Fibroblast of skin of right biceps (primary cell): ENCODE measurements at places on chromosomes 7 and 10.

- DNase-seq: no peak
Measured at GRCh38 chr10:118358327-118358726, 16.2 kb upstream of the FAM204A start.

DNA sequence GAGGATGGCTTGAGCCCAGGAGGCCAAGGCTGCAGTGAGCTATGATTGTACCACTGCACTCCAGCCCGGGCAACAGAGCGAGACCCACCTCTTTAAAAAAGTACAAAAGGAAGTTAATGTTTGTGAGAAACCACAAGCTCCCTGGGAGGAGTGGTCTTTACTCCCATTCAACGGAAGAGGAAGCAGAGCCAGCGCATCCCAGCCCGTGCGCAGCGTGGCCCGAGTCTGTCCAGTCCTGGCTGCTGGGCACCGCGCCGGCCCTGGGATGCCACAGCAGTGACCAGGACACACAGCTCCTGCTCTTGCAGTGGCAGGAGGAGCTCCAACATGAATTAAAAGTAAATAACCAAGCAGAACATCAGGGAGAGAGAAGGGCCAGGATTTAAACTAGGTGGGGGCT is 68.4 kb downstream of the ELFN1 start:
- no peak for DNase-seq

- no peak for DNase-seq
Measured at GRCh38 chr7:159092701-159093121, 52.0 kb downstream of the VIPR2 start.

- no peak for DNase-seq
Measured at GRCh38 chr10:9986786-9987185, 1030.9 kb upstream of the CELF2 start.

GRCh38 chr10:124560377-124561105 is 98.9 kb downstream of the LHPP start:
- DNase-seq: peak; percentile 33

DNA sequence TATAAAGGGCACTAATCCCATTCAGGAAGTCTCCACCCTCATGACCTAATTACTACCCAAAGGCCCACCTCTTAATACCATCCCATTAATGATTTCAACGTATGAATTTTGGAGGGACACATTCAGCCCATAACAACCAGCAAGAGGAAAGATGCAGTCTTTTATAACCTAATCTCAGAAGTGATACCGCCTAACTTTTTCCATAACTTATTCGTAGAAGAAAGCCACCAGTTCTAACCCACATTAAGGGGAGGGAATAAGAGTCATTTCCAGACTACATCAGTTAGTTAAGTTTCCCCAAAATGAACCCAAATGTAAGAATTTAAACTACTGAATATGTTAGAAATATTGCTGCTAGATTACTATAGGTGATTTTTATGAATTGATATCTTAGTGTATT is 32.1 kb upstream of the LHFPL3 start:
- no peak for DNase-seq

DNA sequence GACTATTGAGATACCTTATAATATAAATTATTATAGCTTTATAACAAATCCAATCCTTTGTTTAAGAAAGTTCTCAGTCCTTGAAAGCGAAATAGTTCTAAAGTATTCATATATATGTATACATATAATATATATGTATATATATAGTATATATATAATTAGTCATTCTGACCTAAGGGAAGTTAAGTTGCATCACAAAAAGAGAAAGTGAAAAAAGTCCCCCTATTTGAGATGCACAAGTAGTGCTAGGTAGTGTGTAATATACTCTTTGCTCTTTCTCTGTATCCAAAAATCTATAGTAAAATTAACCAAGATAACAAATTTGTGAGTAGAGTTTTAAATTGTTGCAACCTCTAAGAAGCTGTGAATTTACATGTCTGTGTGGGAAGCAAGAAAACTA is 13.3 kb upstream of the IFIT1B start:
- DNase-seq: no peak

DNA sequence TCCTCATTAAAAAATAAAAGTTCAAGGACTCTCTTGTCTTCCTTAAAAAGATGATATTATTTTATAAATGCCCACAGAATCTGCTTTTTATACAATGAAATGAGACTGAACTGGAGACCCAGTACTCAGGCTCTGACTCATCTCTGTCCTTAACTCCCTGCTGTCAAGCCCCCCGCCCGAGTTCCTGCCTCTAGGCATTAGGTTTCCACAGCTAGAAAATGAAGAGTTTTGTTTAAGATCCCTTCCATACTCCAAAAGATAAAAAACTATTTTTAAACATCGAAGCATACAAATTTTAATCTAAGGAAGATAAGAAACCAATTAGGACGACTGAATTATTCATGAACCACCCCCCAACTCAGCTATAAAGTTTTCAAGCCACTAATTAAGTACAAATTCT is 97.7 kb upstream of the FEZF1 start:
- DNase-seq: no peak

- DNase-seq: no peak
Measured at GRCh38 chr10:63522995-63523394, 1.8 kb downstream of the REEP3 start.
